GM13976 (cell line): ENCODE measurements at places on chromosomes 3 and 15.

DNA sequence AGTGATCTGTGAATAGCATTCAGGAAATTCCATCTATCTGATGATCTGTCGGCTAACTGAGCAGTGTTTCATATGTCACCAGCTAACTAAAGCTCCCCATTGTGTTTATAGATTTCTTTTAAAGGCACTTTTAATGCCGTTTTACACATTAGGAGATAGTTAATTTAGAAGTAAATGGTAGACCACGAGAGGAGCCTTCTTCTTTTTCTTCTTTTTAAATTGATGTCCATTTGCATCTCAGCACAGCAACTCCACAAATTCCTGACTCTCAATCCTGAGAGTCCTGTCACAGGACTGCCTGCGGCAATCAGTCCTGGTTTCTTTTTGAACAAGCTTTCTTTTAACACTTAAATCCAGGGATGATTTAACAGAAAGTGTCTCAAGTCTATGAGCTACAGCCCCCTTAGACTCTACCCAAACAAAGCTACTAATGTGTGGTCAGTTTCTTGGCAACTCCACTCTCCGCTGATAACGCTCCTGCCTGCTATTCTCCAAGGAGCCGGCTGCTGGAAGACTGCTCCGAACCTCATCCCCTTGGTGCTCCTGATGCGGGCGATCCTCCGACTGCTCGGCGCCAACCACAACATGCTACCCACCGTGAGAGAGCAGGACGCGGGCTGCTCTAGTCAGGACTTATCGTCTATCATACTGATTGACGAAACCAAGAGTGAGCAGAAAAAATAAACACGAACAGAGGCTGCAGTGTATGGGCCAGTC lies 421.4 kb downstream of the MECOM start:
- DNase-seq: no peak

DNA sequence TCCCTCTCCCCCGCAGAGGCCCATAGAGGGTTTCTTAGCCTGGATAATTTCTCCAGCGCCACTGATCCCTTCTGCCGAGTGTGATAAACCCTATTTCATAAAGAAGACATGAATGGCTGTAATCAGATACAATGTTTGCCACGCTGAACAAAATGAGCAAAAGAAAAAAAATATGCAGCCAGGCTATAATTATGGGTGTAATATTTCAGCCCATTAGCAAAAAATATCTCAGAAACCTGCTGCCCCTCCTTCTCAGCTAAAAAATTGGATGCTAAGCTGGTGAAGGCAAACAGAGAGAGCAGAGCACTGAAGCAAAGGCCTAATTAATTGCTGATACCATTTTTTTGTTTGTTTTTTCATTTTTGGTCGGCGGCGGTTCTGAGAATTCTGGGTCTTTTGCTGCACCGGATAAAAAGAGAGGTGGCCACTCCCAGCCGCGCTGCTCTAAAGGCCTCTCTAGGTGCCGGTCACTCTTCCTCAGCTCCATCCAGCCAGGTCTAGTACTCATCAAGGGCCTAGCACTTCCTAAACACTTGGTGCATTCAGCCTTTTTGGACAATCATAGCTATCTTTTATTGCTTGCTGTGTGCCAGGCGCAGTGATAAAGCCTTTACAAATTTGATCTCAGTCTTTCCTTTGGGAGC lies 128.7 kb upstream of the TLE3 start:
- no peak for DNase-seq

- no peak for DNase-seq
Measured at GRCh38 chr3:158912188-158912587, 110.3 kb downstream of the MFSD1 start.

- peak; percentile 23 for DNase-seq
Measured at GRCh38 chr3:115052906-115053305, 94.2 kb downstream of the ZBTB20 start.

- no peak for DNase-seq
Measured at GRCh38 chr15:98231696-98232440, 271.4 kb downstream of the ARRDC4 start.

GRCh38 chr3:197420115-197420514 lies 121.7 kb upstream of the DLG1 start:
- DNase-seq: no peak

- no peak for DNase-seq
Measured at GRCh38 chr15:33158366-33158765, 36.1 kb downstream of the FMN1 start.

GRCh38 chr3:81470524-81471278 lies 290.7 kb downstream of the GBE1 start:
- DNase-seq: no peak

DNA sequence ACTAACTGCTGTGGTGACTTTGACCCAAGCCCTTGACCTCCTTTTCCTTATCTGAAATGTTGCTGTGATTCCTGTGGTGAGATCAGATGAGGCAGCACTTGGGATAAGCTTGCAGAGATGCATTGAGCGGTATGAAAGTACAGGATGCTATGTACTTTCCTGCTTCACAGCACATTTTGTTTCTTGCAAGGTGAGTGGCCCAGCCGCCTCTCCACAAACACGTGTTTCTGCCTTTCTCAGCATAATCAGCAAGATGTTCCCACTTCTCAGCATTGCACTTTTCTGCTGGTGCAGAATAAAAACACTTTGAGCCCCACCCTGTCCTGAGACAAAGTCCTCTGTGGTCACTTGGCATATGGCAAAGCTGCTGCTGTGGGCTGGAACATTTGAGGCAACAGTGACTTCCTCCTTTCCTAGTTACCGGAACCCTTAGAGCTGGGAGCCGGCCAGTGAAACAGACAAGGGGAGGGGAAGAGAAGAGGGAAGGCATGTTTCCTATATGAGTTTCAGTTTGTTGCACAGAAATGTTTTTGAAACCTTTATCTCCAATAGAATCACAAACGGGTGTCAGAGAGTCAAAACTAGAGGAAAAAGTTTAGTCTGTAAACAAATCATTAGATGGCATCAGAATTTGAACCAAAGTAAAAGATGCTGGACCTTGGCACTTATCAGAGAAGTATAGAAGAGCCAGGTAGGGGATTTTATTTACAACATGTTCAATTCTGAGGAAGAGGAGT lies 5.0 kb downstream of the NUDT16 start:
- DNase-seq: no peak

DNA sequence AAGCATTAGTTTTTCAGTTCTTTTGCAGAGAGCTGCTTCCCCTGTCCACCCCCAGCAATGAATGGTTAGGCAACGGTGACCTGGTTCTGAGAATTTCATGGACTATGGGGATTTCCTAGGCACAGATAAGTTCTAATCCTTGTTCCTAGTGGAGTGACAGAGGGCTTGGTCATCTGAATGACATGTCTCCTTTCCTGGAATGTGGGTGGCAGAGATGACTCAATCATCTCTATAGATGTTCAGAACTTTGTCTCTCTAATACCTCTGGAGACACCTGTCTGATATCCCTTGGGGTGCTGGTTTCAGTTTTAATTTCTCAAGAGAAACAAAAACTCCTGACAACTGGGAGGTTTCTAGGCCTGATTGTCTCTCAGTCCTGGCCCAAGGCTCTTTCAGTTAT lies 10.4 kb downstream of the PLA2G4E start:
- DNase-seq: peak; percentile 72

DNA sequence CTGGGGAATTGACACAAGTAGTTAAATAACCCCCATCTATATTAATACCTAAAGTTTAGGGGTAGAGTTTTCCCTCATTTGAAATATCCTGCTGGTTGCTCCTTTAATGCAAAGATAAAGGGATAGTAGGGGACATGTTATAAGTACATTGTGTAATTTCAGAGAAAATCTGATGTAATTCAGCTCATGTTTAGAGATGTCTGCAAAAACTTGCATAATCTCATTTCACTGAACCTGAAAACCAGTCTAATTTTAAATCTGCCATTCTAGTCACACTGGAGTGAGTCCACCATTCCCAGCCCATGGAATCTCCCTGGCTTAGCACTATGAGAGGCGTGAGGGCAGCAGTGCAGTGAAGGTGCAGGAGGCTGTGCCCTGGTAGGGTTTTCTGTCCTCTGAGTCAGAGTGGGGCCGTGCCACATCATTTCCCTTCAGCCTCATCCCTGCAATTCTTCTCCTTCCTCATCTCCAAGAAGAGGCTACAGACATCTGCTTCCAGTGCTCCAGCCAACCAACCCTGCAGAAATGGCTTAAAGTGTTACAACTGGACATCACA lies 246.3 kb upstream of the UMPS start:
- no peak for DNase-seq

DNA sequence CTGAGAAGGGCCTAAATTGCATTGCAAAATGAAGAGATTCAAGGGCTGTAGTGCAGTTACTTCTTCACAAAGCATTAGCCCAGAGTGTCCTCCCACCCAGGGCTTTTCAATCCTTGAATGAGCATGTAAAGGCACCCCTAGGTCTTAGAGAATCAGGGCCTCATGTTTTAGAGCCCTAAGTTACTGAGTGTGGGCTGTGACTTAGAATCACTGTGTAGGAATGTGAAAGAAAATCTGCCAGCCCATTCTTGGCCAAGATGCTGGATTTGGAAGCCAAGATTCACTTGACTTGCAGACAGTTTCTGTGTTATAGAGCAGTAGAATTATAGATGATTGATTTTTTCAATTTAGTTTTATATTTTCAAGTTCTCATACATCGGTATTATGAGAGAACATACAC lies 153.2 kb downstream of the MYRIP start:
- DNase-seq: no peak

DNA sequence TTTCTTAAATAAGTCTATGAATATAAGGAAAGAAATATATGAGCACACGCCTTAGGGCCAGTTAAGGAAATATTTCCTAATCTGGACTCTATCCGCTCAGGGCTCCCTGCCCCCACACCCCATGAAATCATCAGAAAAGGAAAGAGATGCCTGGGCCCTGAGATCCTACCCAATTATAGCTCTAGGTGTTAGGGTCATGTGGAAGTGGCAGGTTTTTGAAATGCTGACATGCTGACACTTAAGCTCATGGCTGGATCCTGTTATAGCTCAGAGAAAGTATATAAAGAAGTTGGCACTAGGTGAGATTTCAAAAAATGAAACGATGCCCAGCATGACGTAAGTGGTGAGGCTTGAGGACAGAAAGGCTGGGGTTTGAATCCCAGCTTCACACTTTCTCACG lies 43.5 kb upstream of the AKAP13 start:
- DNase-seq: no peak

DNA sequence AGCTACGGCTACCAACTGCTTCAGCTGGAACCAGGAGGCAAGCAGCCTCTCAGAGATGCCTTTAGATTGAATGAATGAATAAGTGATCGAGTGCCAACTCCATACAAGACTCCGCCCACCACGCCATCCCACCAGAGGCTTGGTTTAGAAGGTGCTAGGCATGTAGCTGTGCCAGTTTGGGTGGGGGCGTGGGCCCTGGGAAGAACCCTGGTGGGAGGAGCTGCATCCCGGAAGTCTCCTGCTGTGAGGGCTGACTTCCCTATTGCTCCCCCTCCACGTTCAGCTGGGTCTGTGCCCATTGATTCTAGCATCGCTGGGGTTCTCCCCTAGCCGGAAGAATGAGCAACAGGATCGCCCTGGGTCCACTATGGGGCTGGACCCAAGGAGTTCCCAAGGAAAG lies 20.9 kb downstream of the LINGO1 start:
- no peak for DNase-seq

DNA sequence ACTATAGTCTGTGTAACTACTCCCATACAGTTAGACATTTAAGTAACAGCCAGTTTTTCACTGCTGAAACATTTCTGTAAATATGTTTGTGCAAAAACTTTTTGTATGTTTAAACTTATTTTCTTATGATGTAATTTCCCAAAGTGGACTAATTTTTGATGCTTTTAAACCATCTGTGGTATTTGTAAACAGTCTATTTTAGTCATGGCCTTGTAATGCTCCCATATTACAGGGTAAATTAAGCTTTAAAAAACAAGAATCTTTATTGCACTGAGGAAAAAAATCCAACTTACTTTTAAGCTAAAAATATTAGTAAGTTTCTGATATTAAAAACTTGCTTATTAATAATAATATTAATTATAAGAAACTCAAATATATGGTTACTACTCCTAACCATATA lies 13.5 kb downstream of the CCDC14 start:
- no peak for DNase-seq
